ENCODE measurements at places on chromosomes 2 and 18.

DNA sequence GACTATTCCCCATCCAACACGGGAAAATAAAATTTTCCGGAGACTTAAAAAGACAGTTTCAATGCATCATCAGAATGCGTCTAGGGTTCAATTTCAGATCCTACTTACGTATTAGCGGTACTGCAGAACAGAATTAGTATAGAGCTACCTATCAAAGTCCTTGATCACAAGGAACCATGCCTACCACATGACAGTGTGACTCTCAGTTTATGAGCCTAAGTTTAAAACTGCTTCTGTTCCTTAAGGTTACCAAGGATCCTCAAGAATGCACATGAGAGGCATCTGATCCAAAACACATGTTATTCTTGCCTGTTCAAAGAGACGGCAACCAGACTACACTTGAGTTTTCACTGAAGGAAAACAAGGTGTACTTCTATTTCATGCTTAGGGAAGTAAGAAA lies 369.7 kb downstream of the EPHA4 start:
- no peak for DNase-seq

DNA sequence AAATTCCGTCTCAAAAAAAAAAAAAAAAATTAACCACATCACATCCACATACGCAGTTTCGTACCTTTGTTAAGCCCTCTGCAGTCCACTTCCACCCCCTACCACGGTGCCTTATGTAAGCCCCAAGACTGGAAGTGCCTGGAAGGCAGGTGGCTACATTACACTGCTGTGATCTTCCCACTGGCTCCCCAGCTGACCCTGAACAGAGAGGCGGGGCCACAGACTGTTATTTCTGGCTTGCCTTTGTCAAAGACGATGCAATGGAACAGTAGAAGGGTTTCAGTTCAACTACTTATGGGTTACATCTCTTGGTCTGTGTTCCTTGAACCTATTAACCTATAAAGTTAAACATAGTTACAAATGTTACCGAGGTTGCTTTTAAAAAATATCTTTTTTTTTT lies 15.7 kb upstream of the COX7A2L start:
- no peak for DNase-seq

DNA sequence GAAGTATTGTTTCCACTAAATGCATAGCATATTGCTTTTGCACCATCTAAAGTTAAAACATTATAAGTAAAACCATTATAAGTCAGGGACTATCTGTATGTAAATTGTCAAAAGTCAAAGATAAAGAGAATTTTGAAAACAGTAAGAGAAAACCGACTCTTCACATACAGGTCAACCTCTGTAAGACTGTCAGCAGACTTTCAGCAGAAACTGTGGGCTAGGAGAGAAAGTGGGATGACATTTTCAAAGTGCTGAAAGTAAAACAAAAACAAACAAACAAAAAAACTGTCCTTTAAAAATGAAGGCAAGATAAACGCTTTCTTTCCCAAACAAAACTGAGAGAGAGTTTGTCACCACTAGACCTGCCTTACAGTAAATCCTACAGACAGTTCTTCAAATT lies 122.9 kb upstream of the ID2 start:
- DNase-seq, result no peak

GRCh38 chr18:58800582-58800981 lies 64.1 kb upstream of the ZNF532 start:
- DNase-seq, result no peak

DNA sequence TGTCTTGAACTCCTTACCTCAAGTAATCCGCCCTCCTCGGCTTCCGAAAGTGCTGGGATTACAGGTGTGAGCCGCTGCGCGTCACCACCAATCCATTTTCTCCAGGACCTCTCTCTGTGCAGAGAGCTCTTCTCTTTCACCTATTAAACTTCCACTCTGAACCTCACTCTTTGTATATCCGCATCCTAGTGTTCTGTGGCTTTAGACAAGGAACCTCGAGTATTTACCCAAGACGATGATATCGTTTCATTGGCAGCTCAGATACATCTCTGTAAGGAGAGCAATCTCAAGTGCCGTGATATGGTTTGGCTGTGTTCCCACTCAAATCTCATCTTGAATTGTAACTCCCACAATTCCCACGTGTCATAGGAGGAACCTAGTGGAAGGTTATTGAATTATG lies 15.1 kb upstream of the WDR33 start:
- no peak for DNase-seq

GRCh38 chr2:196108604-196109003 lies 40.0 kb upstream of the DNAH7 start:
- no peak for DNase-seq

DNA sequence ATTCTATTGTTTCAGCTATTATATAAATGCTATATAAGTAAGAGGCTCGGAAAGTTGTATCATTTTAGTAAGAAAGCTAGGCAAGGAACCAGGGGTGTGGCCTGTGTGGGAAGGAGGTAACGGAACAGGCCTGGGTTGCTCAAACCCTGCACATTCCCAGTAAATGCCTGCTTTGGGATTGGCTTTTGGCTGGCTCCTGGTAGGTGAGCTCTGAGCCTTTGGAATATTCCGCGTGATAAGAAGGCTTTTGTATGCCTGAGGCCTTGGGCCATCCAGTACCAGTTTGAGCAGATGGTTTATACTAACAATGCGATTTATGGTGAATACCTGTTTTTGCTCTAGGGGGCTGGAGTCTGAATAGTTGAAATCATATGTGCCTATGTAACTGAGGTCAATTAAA lies 42.6 kb upstream of the CDH20 start:
- no peak for DNase-seq

- no peak for DNase-seq
Measured at GRCh38 chr2:217061916-217062505, 202.1 kb upstream of the TNP1 start.

DNA sequence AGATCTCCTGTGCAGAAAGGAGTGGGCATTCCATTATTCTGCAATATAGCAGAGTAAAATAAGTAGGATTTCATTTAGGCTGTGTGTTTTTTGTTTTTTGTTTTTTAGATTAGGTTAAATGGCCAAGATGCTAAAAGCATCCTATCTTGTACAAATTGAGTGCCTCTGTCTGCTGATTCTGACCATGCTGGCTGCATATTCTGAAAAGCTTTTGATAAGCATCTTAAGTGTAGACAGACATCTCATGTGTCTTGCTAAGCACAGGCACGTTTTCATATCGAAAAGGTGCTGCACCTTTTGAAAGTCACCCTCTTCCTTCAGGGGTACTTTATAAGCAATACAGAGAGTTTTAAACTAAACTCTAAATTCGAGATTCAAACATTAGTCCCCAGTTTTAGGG lies 74.0 kb upstream of the BCL11A start:
- DNase-seq, result no peak

- DNase-seq, result no peak
Measured at GRCh38 chr2:113010088-113010487, 4.8 kb downstream of the IL36A start.

DNA sequence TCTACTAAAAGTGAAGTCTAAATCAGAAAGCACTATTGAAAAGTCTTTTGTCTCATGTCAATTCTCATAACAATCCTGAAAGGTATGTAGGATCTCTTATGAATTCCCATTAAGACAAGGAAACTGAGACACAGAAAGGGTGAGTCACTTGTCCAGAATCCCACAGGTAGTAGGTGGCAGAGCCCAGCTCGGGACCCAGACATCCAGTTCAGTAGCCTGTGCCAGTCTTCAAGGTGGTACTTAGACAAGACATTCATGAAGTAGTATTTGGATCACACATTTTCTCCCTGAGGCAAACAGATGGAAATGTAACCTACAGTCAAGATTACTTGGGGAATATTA lies 14.8 kb upstream of the PARD3B start:
- no peak for DNase-seq

GRCh38 chr2:220228310-220229006 lies 601.0 kb downstream of the SLC4A3 start:
- DNase-seq, result no peak

GRCh38 chr2:199223791-199224190 lies 233.9 kb downstream of the SATB2 start:
- no peak for DNase-seq

DNA sequence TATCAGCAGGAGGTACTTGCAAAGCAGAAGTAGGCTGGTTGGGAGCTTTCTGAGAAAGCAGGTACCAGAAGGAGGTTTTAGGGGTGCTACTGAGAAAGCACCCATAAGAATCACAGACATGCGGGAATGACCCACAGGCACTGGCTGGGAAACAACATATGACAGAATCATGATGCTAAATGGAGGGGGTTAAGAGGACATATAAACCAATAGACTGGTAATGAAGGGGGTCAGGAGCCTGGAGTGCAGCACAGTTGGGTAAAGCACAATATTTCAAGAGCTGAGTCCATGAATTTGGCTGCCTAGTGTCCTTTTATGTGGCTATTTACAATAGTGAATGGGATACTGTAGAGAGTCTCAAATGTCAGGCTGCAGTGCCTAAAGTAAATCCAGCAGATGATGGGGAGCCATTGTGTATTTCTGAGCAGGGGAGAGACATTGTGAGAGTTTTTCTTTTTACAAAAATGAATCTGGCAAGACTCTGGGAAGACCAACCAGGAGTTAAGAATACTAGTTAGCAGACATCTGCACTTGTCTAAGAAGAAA lies 27.6 kb upstream of the GMCL1 start:
- no peak for DNase-seq

DNA sequence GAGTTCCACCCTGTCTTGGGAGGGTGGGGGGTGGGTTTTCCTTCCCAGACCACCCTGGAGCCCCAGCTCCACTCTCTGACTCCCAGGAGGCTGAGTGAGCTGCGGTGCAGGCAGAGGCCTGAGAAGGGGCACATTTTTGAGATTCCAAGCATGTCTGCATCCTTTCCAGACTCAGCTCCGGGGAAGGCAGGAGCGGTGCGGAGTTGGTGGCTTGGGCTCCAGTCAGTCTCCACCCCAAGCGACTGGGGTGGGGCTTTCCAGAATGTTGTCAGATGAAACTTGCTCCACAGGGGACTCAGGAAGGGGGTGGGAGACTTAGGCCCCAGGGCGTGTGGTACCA lies 44.2 kb upstream of the HS6ST1 start:
- no peak for DNase-seq

DNA sequence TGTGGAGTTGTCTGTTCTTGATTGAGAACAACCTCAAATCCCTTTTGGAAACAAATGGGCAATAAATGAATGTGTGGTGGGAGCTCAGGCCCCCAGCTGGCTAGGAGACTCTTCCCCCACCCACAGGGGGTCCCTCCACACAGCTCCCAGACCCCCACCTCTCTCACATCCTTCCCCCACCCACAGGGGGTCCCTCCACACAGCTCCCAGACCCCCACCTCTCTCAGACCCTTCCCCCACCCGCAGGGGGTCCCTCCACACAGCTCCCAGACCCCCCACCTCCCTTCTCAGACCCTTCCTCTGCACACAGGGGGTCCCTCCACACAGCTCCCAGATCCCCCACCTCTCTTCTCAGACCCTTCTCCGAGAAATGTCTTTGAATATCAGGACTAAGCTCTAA lies 79.0 kb upstream of the CTDP1 start:
- no peak for DNase-seq

DNA sequence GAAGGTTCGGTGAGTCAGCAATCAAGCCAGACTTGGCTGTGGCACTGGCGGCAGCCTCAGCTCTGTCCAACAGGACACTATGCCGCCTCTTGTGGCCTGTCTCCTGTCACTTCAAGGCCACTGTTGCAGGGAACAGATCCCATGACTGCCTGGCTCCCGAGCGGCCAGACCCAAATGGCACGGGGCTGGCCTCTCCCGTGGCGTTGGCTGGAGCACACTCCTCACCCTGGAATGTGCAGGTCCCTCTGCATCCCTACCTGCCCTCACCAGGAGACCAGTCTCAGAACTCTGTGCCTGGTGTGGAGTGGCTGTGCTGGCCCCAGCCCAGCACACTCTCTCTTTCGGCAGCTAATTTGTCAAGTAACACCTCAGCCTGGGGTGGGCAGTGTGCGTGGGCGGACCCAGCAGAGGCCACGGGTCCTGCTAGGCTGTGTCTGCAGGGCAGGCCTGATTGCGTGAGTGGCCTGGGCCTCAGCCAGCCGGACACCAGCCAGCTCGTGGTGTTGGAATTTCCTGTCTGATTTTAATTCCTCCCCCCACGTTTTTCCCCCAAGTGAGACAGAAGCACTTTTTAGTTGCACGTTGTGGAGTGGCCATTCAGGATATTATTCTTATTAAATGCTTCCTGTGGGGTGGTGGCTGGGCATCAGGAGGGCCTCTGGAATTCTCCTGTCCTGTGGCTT lies 179.3 kb downstream of the GLI2 start:
- DNase-seq, result no peak

DNA sequence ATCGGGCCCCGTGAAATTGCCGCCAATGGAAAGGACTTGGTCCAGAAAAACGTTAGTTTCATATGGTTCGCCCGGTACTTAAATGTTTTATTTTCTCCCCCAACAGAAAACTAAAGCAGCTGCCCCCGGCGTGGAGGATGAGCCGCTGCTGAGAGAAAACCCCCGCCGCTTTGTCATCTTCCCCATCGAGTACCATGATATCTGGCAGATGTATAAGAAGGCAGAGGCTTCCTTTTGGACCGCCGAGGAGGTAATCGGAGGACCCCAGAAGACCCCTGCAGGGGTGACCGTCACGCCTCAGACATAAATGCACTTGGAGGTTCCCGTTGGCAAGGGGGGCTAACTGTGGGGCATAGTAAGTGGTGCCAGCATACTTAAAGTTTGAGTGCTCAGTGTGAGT lies 742 bp downstream of the RRM2 start:
- DNase-seq, result no peak

- no peak for DNase-seq
Measured at GRCh38 chr18:78738076-78738690, 241.4 kb upstream of the SALL3 start.

DNA sequence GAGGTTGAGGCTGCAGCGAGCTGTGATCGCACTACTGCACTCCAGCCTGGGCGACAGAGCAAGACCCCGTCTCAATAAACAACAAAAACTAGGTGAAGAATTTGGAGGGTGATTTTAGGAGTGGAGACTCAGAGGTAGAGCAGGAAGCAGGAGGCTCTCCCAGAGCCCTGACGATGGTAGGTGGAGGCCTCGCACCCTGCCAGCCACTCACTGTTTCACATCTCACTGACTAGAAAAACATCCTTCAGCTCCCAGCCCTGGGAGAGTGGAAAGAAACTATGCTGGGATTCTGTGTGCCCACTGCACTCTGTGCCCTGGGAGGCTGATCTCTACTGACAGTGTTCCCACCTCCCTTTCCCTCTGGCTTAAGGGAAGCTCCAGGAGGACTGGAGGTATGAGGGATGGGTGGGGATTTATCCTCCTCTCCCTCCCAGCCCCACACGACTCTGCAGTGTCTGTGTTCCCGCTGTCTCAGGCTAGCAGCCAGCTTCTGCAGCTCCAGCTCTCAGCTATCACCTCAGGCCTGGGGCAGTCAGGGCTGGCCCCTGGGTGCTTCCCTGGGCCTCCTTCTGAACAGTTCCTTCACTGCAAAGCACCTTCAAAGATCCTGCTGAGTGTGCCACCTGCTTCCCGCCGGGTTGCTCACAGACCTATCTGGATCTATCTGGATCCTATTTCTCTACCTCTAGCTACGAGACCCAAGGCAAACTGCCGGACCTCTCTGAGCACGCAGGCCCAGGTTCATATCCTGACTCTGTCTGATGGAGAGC lies 9.6 kb downstream of the CIB4 start:
- DNase-seq, result no peak

All from T-helper 17 cell (primary cell).